ENCODE measurements at places on chromosomes 11 and 22.

GRCh38 chr11:132874638-132875037 lies 657.7 kb downstream of the OPCML start:
- no peak for DNase-seq

- DNase-seq = no peak
Measured at GRCh38 chr22:19130959-19131684, at the start of gene TSSK2. TSSK2 (plus strand) TSS chr22:19131308; CDS start chr22:19131400, 92 bp downstream.

DNA sequence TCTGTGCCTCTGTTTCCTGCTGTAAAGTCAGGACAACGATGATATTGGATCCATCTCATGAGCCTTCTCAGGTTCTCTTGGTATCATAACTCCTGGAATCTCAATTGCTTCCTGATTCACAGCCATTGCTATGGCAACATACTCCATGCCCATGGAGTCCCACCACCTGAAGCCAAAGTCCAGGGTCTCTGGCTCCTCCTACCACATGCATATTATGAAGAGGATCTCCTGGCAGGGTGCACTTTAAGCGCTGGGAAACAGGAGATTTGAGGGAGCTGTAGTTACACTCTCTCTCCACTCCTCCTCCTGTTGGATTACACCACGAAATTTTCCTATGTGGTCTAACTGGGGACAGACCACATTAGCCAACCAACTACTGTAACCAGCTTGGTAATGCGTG lies 130.9 kb upstream of the SEZ6L start:
- no peak for DNase-seq

GRCh38 chr11:637593-638521 lies 788 bp downstream of the DRD4 start:
- no peak for DNase-seq

DNA sequence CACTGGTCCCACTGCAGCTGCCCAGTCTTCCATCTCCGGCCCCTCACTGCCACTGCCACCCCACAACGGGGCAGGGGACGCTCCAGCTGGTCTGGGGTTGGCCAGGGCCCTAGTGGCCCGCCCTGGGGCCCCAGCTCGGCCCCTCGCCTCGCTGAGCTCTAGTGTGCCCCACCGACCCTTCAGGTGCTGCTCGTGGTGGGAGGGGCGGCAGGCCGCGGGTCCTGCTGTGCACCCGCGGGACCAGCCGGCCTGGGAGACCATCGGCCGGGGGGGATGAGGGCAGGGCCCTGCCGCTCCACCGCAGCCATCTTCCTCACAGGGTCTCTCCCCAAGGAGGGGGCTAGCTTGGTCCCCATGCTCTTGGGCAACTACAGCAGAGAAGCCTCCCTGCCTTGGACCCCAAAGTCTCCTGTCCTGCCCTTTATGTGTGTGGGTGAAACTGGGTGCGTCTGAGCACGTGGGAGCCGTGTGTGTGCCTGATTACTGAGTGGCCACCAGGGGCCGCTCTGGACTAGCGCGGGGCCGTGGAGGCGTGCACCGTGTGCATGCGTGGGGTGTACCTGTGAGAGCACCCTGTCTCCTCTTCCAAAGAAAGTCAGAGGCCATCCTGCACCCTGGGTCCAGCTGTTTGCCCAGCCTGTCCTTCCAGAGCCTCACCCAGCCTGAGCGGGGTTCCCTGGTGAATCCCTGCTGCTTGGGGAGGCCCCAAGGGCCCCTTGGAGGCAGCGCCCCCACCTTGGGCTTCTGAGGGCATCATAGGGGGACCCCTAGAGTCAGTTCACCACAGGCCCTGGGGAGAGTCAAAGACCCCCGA lies 6.0 kb upstream of the ACR start:
- DNase-seq = no peak

GRCh38 chr11:78161962-78162371 lies 22.5 kb upstream of the ALG8 start:
- DNase-seq = no peak

DNA sequence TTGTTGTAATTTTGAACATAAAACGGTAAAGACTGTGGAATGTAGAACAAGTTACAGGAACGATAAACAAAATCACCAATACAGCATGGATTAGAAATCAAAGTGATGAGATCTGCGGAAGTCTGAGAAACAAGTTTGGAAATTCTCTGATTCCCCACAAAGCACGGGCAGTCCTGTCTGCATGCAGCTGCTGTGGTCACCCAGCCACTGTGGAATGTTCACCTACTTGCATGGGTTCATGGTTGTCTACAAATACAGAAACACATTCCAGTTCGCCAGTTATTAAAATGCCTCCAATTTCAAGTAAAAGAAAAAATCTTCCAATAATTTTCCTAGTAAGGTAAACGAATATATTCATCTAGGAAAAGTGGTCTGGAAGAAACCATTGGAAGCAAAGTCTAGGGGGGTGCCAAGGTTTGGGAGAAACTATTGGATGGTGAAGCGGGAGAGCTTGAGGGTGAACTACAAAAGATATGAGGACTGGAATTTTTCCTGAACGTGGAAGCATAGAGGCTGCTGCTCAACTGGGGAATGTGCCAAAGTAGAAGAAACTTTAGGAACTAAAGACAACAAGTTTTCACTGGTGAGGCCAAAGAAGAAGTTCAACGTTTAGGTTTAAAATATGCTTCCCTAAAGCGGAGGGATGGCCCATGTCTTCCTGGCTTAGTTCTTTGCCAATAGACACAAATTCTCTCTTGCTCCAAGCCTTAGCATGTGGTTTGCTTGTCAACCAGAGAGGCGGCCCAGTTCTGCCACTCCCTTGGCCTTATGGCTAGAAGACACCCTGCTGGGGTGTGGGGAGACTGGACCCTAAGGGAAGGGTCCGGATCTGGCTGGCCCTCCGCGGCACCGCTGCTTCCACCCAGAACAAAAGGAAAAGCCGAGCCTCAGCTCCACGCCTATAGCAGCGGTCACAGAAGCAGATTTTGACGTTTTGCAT lies 70.2 kb downstream of the CTTN start:
- DNase-seq = no peak

GRCh38 chr11:110855191-110855590 lies 143.0 kb upstream of the ARHGAP20 start:
- peak; percentile 74 for DNase-seq

DNA sequence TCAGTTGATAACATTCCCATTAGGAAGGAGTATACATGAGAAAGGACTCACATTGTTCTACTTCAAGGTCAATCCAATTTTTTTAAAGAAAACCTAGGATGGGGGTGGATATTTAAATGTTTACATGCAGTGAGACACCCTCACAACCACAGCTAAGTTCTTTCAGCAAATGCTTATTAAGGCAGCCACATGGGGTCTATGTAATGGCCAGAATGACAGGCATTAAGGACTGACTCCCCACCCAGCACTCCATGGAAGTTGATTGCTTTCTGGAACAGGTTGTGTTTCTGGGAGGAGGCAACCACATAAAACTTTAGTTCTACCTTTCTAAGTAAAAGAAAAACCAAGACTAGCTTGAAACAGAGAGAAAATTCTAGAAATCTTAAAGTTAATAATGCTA lies 662.0 kb upstream of the CCDC90B start:
- DNase-seq = no peak

All from muscle of arm (tissue), 14 donors.